ENCODE measurements at places on chromosomes 6 and 20.

GRCh38 chr6:20260360-20260759, 48.1 kb upstream of the MBOAT1 start:
- DNase-seq: no peak

- DNase-seq: no peak
Measured at GRCh38 chr20:2952766-2953165, 79.5 kb downstream of the PTPRA start.

GRCh38 chr6:26607434-26608230, 10.9 kb downstream of the ABT1 start:
- no peak for DNase-seq

- no peak for DNase-seq
Measured at GRCh38 chr6:157637941-157638662, 184.9 kb upstream of the SNX9 start.

DNA sequence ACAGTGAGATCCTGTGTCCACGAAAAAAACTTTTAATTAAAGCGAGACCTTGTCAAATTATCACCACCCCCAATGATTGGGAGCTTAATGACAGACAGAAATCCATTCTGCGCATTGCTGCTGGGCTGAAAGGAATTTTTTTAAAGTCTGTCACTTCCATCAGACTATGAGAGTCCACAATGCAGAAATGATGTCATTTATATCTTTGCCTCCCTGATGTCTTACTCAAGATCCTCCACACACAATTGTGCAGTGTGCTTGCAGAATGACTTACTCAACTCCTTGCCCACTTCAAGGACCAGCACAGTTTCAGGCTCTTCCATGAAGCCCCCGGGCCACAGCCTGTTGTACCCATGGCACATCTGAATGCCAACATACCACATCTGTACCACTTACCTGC, 41.0 kb downstream of the GPLD1 start:
- no peak for DNase-seq

- no peak for DNase-seq
Measured at GRCh38 chr20:54643761-54644160, 168.4 kb downstream of the DOK5 start.

DNA sequence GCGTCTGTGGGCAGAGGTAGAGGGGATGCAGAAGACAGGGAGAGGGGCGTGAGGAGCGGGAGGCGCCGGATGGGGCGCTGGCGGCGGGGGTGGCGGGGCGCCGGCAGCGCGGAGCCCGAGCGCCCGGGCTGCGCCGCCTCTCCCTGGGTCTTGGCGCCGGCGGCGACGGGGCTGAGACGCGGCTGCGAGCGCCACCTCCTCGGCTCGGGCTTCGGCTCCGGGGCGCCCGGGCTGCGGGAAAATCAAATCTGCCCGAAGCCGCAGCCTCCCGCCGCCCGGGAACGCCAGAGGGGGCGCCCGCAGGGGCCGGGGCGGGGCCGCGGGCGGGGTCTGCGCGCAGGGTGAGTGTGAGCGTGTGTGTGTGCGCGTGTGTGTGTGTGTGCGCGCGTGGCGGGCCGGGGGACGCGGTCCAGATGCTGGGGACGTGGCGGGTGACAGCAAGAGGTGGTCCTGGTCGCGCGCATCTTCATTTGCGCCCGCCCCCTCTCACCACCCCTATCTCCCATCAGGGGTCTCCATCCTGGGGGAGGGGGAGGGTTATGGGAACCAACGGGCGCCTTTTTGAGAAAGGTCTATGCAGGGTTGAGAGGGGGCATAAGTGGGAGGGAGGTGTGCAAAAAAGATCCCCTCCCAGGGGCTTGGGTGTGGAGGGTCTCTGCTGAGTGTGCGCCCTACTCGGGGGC, 646 bp upstream of the CPNE5 start:
- DNase-seq: no peak

DNA sequence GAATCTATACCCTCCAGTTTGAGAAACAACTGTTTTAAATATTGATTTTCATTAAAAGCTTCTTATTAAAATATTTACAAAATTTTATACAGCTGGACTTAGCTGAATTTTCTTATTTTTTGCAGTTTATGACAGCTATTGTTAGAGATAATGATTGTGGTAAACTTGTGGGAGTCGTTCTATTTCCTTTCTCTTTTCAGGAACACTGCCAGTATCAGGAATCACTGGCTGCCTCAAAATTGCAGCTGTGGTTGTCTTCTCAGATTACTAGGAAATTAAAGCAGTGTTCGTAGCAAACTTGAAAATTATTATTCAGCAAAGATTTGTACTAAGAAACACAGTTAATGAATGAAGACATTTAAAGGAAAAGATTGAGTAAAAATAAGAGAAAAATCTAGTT, 311.0 kb downstream of the CENPW start:
- no peak for DNase-seq

DNA sequence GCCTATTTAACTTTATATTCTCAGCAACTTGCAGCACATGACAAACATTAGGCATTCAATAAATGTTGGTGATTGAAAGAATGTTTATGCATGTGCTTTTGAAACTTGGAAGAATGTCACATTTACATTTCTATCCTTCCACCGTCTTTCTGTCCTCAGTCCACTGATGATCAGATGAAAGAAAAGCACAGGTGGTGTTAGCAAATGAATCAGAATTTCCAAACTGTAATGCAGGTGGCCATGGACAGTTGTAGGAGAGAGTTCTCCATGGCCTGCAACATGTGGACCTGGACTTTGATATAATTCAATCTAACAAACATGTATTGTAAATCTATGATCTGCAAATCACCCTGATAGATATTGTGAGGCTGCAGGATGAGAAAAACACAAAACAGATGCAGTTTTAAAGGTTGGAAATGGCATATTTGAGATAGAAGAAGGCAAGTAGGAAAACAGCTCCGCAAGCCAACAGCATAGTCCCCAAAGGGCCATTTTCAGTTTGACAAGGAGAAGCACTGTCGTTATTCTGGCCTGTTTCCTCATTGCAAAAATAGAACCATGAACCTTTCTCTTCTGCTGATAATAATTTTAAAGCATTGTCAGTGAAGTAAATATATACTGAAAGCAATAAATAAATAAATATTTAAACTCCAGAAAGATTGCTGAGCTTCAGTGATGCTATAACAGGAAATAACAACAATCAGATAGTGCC, 119.4 kb downstream of the AIG1 start:
- DNase-seq: no peak

DNA sequence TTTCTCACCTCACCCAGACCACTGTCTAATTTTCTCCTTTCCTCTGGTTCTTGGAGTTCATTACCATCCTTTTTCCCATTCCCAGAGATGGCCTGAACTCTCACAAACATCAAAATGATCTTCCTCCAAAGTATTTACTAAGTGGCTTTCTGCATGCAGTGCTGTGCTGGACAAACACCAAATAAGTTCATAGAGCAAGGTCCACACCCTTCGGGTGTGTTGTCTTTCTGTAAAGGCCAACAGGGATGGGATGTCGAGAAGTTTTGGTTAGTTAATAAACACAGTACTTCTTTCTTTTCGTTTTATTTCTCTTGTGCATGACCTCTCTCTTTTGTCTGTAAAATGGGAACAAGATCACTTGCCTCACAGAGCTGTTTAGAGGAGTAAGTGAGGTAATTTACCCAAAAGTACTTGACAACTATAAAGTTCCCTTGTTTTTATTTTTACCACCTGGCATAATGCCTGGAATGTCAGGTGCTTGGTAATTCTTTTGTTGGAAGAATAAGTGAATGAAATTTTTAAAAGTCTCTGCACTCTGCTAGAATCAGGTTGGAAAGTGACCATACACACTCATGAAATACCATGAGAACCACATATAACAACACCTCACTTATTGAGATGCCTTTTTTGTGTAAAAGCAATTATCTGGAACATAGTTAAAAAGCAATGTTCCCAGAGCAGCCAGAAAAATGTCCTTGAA, 22.8 kb upstream of the CCN6 start:
- DNase-seq: no peak

GRCh38 chr20:48636301-48636700, 191.5 kb downstream of the PREX1 start:
- DNase-seq: no peak

Measured in T-helper 22 cell (primary cell).